Naive thymus-derived CD8-positive, alpha-beta T cell (primary cell): ENCODE measurements at places on chromosomes 5 and 9.

GRCh38 chr9:116274293-116274692 lies 120.7 kb downstream of the PAPPA start:
- DNase-seq, result no peak

GRCh38 chr5:62312674-62313073 lies 6.7 kb downstream of the KIF2A start:
- no peak for DNase-seq

- no peak for DNase-seq
Measured at GRCh38 chr9:100669968-100670367, 92.1 kb downstream of the CAVIN4 start.

- DNase-seq, result no peak
Measured at GRCh38 chr5:27962198-27962597, 923.8 kb upstream of the CDH9 start.

GRCh38 chr9:131302244-131303075 lies 12.9 kb downstream of the PLPP7 start:
- no peak for DNase-seq

DNA sequence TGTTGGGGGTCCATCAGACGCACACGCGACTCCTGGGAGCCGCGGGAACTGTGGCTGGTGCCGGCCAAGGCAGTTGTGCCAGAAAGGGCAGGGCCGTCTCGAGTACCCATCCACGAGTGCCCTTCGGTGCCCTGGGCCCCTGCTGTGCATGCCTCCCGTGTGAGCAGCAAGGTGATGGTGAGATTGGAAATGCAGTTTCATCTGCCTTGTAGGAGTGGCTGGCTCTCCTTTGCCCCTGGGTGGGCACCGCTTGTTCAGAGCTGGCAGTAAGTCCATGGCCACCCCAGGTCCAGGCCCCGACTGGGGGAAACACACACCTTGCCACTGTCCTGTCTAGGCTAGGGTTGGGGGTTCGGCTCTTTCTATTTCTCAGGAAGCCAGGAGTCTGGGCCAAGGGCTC lies 5.7 kb downstream of the NKD2 start:
- no peak for DNase-seq

GRCh38 chr9:87147839-87148238 lies 200.5 kb upstream of the GAS1 start:
- no peak for DNase-seq

- no peak for DNase-seq
Measured at GRCh38 chr9:16743375-16743774, 127.1 kb downstream of the BNC2 start.

GRCh38 chr5:138629392-138629791 lies 54.2 kb upstream of the HSPA9 start:
- DNase-seq, result no peak

GRCh38 chr5:10297646-10298204 lies 10.0 kb downstream of the CMBL start:
- no peak for DNase-seq

- no peak for DNase-seq
Measured at GRCh38 chr5:54470128-54470527, 14.6 kb downstream of the HSPB3 start.

DNA sequence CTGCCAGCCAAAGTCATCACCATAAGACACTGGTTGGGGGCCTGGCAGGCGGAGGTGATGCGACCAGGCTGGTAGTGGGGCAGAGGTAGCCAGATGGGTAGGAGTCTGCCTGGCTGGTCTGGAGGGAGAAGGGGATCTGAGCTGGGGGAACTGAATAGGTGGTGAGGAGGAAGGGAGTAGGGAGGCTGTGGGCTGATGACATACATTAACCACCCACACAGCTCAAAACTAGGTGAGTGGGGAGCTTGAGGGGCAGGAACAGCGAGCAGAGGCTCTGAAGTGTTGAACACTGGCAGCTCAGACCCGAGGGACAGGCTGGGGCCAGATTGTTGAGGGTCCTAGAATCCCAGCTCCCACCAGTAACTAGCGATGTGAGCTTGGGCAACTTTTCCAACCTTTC lies 81.0 kb downstream of the DAB2IP start:
- no peak for DNase-seq

DNA sequence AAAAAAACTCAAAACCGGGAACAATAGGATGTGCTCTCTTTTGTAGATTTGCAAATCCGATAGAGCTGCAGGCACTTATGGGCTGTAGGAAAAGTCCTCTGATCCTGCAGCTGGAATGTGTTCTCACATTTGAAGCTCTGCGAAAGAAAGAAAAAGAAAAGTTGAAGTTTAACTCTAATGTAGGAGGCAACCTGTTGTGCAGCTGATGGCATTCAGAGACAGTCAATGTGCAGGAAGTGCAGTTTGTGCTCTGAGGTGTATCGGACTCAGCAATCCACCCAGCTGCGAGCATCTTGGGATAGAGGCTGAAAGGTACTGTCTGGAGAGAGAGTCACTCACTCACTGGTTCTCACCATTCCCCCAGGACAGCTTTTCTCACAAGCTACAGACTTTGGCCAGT lies 339.2 kb downstream of the AGTPBP1 start:
- DNase-seq, result no peak
